IPS-NIHi11 (cell line): ENCODE measurements at places on chromosomes 11 and 22.
A peak's percentile ranks its signal among the peaks of the same experiment; 100 is the strongest.

- no peak for DNase-seq
Measured at GRCh38 chr11:122744357-122744756, 88.8 kb downstream of the UBASH3B start.

GRCh38 chr11:29448246-29448877 is 568.5 kb downstream of the KCNA4 start:
- DNase-seq: peak; percentile 58

- no peak for DNase-seq
Measured at GRCh38 chr22:37310815-37311595, 28.7 kb downstream of the CYTH4 start.

DNA sequence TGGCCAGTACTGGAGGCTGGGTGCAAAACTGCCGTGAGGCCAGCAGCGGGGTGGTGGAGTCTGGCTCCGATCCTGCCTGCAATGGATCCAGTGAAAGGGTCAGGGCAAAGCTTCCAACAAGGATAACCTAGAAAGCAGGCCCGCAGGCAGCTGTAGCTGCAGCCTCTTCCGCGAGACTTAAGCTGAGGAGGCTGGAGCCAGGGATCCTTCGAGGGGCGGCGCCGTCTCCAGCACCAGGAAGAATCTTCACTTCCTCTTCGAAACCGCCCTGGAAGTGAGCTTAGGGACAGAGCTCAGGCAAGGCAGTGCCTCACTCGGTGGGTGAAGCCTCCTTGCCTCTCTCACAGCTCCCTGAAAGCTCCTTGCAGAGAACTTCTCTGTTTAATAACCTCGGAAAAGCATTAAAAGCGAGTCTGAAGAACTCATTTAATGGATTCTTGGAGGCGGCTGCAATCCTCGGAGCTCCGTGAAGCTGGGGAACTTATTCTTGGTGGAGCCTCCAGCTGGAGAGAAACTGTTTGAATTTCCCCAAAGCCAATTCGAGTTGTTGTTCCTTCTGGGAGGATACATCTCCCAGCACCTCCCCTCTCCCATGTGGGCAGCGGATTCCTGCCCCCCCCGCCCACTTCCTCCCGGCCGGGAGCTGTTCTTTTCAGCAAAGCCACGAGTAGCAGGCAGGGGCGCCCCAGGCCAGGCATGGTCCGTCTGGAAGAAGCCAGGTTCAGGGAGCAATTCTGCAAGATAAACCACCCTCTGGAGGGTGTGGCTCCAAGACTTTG is 169.9 kb downstream of the CTTN start:
- peak; percentile 93 for DNase-seq

GRCh38 chr11:1049431-1049891 is 12.9 kb upstream of the MUC6 start:
- DNase-seq: no peak

DNA sequence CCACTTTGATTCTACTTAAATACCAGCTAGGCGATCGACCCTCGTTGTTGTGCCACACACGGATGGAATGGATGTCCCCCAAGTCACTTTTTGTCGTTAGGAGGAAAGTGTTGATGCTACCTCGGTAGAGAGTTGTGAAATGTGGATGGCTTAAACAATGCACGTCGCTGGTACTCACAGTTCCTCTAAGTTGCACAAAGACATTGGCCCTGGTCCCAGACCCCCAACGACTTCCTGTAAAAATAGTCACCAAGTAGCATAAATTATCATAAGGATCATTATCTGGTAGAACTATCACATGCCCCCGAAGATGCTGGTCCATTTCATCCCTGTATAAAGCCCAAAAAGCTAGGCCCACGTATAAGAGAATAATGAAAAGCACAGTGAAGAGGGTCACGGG is 3.8 kb downstream of the PKDREJ start:
- DNase-seq: no peak

GRCh38 chr11:10087186-10087922 is 206.7 kb downstream of the SBF2 start:
- DNase-seq: no peak

- DNase-seq: no peak
Measured at GRCh38 chr11:92533657-92534335, 309.2 kb downstream of the FAT3 start.

GRCh38 chr11:34600339-34601084 is 20.4 kb upstream of the EHF start:
- no peak for DNase-seq

DNA sequence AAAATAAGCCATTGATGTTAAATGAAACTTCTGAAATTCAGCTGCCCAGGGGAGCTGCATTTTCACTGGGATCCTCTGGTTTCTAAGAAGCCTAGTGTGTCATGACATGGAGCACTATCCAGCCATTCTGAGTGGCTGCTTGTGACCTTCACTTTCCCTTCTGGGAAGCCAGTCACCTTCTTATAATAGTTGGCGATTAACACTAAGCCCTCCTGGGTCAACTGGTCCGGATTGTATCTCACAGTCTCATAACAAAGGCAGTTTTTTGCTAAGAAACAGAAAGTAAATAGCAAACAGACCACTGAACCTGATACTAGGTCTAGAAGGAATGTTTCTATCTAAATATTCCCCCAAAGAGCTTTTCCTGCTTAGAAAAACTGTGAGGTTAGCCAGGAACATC is 7.9 kb downstream of the CSRP3 start:
- no peak for DNase-seq

DNA sequence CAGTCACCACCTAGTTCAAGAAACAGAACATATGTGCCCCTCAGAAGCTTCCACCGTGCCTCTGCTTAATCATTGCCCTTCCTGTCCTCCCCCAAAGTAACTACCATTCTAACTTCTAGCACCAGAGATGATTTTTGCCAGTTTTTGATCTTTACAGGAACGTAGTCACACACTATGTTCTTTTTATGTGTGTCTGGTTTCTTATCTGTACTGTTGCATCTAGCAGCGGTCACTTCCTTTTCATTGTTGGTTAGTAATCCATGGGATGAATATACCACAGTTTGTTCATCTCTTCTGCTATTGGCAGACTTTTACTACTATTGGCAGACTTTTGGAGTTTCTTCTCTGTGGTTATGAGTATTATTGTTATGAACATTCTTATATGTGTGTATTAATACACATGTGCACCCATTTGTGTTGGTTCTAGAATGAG is 34.6 kb downstream of the SPECC1L start:
- no peak for DNase-seq

GRCh38 chr11:123202155-123203151 is 7.4 kb upstream of the CLMP start:
- no peak for DNase-seq

DNA sequence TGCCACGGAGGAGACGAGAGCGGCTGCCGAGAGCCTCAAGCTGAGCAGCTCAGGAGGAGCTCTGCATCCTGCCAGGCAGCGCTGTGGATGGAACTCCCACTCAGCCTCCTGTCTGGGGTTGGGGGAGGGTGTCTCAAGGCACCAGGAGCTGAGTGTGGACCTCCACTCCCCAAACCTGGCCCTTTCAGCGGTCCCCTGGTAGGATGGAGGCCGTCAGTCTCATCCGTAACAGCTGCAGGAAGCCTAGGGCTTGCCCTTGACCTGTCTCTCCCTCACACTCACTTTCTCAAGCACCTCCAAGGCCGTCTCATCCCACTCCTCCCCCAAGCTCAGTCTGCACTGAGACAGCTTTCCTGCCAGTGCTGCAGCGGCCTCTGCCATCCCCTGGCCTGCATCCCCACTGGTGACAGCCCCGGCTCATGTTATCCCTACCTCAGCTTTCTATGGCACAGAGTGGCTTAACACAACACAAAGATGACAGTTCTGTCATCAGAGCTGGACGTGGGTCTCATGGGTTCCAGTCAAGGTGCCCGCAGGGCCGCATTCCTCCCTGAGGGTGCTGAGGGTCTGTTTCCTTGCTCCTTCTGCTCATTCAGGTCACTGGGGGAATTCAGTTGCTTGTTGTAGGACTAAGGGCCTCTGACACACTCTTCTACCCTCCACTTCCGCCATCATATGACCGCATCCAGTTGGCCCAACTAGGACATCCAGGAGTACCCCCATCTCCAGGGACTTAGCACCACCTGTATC is 341.9 kb upstream of the B3GAT1 start:
- DNase-seq: no peak

DNA sequence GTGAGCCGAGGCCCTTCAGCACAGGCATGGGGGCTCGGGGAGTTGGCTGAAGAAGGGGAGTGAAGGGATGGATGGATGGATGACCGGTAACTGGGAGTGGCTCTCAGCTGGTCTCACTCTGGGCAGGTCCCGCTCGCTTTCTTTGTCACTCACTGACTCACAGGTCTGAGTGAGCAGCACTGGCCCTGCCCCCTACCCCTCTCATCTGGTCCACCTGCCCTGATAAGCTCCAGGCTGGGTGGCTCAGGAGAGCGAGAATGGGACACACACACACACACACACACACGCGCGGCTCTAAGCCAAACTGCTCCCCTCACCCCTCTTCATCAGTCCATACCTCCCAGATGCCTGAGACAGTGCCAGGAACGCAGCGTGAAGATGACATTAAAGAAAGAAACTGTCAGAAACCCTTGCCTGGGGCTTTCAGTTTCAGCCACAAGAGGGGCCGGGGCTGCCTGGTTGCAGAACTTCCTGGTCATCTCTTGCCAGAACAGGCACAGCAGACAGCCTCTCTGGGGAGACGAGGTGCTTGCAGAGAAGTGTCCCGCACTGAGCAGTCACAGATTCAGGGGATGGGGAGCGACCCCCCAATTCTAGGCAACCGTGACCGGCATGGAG is 16.5 kb upstream of the SHISAL1 start:
- no peak for DNase-seq

- DNase-seq: no peak
Measured at GRCh38 chr11:8997451-8997850, 6.3 kb downstream of the NRIP3 start.

DNA sequence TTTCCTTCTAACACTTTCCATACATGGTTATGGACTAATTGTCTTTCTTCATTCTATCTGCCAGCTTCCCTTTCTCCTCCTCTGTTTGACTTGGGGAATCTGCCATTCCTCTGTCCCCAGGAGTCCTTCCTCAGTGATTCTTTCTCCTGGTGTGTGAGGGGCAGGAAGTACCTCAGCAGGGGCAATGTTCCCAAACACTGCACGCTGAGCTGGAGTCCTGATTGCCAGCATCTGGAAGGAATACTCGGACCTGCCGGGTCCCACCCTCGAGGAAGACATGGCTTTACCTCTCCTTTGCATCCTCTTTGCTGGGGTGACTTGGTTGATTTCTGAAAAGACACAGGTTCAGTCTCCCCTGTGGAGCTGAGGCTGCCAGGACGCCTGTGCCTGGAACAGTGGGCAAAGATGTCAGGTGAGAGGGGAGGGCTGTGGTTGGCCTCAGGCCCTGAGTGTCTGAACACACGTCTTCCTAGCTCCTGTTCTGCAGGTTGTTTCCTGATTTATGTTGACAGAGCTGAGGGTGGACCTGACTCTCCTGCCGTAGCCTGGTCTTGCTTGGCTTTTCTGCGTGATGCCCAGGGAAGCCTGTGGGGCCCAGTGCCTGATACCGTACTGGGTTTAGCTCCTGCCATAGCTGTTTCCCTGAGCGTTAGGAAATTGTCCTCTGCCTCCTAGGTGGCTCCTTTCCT is 4.3 kb downstream of the COX8A start:
- no peak for DNase-seq

DNA sequence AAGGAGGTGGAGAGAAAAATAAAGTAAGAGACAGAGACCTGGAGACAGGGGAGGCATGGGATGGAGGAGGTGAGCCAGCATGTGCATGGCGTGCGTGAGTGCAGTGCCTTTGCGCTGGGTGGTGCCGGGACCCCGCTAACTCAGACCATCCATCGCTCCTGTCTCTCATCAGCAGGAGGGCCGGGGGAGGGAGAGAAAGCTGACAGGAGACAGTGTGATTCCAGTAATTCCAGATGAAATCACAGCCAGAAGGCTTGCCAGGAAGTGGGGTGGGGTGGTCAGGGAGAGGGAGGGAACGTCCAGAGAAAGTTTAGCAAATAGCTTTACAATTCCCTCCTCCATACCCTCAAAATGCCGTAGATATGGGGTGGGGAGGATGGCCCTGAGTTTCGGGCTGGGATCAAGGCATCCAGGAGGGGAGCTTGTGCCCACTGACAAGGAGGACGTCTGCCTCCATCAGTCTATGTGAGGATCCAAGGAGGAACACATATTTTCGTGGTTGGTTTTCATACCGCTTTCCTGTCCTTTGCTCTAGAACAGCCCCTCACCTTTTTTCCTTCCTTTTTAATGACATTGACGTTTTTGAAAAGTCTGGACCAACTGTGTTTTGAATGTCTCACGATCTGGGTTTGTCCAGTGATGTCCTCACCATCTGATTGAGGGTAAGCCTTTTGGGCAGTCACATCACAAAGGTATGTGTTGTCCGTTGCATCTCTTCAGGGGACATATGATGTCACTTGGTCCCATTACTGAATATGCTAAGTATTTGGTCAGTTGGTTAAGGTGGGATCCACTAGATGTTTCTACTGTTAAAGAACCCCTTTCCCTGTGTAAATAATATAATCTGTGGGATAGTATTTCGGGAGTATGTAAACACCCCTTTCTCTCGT is 567.3 kb downstream of the MIAT start:
- no peak for DNase-seq

DNA sequence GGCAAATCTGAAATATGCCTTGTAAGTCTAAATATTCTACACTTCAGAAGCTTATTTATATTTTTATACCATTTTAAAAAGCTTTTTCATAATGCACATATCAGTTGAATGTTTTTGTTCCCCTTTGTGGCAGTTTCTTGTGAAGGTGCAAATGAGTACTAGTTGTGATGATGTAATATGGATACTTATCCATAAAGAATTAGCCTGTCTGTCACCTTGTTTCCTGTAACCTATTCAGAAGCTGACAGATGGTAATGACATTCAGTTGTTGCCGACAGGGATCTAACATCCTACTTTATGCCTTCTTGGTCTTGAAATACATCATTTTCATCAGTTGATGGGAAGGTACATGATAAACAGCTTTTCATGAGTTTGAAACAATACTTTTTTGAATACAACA is 2.9 kb downstream of the QSER1 start:
- DNase-seq: no peak

- peak; percentile 94 for DNase-seq
Measured at GRCh38 chr22:24270556-24271385, at the start of gene SPECC1L. Gene SPECC1L (plus strand): TSS chr22:24270831. CDS start chr22:24302232, 31,401 bp downstream.

GRCh38 chr11:102476069-102476468 is 23.5 kb upstream of the TMEM123 start:
- no peak for DNase-seq

DNA sequence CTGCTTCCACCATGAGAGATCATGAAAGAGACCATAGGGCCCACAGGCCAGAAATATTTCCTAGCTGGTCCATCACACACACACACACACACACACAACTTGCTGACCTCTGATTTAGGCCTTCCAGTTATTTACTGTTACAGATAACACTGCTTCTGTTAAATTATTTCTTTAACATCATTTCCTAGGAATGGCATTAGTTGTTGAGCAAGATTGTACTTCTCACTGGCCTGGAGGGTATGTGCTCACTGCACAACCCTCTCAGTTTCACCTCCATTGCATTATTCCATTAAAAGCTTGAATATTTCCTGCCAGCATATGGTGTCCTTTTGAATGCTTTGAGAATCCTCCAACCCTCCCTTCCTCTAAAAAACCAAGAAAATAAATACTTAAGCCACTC is 104.4 kb downstream of the MICAL2 start:
- DNase-seq: no peak

- DNase-seq: no peak
Measured at GRCh38 chr11:134795017-134795416, 383.0 kb upstream of the B3GAT1 start.

GRCh38 chr11:47551086-47551485 is 1.8 kb downstream of the CELF1 start:
- peak; percentile 27 for DNase-seq
